Ascending aorta (tissue), 2 donors: ENCODE measurements at places on chromosomes 2 and 18. TPM values are rescaled to one million over a fixed set of nuclear protein-coding genes. Genes with fewer than 3 reads are reported as not detected.

DNA sequence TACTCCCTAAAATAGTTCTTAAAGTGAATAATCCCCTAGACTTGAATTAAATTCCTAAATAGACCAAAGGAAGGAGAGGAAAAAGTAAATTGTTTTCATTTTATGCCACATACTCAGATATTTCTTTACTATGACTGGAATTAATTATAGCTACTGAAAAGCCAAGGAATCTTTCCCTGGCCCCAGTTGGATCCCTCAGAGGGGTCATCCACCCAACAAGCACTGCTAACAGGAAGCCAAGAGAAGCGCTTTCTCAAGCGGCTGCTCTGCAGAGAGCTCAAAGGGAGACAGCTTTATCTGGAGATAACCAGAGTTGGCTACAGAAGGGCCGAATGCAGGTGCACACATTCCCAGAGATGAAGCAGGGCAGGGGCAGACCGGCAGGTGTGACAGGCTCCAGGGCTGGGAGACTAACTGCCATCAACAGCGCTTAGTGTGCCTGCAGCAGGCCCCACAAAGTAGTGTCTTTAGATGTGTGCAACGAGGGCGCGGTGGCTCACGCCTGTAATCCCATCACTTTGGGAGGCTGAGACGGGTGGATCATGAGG is 51.1 kb downstream of the POLR1A start:
- DNase-seq = no peak
- peaks cover 35% of the 10 kb centered on the region for H3K36me3 ChIP-seq
- H3K4me1 ChIP-seq = no peaks in the 10 kb centered on the region
- H3K27ac ChIP-seq = no peak overlapping the region

DNA sequence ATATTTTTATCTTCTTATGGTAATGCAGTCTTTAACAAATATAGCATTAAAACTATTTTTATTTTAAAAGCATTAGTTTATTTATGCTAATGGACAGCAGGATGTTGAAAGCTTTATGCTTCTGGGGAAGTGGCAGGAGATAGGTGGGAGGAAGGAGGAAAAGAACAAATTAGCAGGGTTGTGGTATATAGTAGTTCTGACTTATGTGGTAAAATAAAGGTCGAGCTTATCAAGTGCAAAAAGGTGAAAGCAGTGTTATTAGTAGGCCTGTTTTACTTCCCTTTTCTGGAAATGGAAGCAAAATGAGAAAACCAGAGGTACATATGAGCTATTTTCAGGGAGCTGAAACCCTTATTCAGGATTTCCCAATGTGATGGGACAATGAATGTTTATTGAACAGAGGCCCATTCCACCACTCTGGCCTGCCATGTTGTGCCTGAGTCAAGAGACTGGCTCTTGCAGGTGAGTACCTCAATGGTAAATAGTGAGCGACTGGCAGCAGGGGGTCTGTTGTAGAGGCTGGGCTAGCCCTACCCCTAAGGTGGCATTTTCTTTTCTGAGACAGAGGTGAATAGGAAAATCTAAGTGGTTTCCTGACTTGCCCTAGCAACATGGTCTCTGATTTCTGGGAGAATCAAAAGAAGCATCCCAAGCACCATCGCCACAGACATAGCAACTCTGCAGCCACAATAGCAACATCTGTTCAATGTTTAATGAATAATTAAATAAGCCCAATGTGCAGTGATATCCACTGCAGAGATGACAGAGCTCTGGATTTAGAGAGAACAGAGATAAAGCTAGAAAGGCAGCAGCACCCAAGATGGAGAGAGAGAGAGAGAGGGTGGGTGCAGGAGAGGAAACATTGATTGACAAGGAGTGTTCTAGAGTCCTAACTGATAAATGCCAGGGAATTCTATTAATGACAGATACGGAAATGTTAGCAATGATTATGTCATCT is 119.7 kb downstream of the UPP2 start:
- no peaks in the 10 kb centered on the region for H3K4me1 ChIP-seq
- DNase-seq = no peak
- no peaks in the 10 kb centered on the region for H3K36me3 ChIP-seq
- H3K27me3 ChIP-seq = no peaks in the 10 kb centered on the region
- H3K27ac ChIP-seq = no peak overlapping the region

GRCh38 chr2:3242747-3243369 is 134.8 kb downstream of the EIPR1 start:
- H3K27ac ChIP-seq = no peak overlapping the region
- no peaks in the 10 kb centered on the region for H3K4me1 ChIP-seq
- DNase-seq = peak; percentile 31
- H3K36me3 ChIP-seq = peaks cover 4% of the 10 kb centered on the region
- H3K27me3 ChIP-seq = no peaks in the 10 kb centered on the region

GRCh38 chr2:75523313-75524275 is 37.1 kb downstream of the EVA1A start:
- no peak for DNase-seq
- H3K4me1 ChIP-seq = no peaks in the 10 kb centered on the region
- no peaks in the 10 kb centered on the region for H3K27me3 ChIP-seq
- H3K36me3 ChIP-seq = no peaks in the 10 kb centered on the region
- no peak overlapping the region for H3K4me3 ChIP-seq

DNA sequence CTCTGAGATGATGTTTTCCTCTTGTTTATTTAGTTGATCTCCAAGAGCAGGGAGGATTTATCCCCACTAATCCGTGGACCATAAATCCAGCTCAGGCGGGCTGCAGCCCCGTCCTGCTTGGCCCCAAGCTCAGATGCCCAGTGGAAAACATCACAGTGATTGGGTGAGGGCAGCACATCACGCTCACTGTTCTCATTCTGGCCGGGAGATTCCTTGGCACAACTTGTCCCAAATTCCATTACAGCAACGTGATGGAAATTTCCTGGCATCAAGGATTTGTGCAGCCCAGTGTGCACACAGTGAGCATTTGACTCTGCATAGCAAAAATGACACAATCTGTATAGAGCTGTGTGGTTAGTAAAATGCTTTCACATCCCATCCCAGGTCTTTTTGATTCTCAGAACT is 96.8 kb downstream of the VAPA start:
- H3K4me3 ChIP-seq = peak overlapping the region; percentile 15
- DNase-seq = peak; percentile 46
- H3K4me1 ChIP-seq = peaks cover 16% of the 10 kb centered on the region
- H3K36me3 ChIP-seq = no peaks in the 10 kb centered on the region

DNA sequence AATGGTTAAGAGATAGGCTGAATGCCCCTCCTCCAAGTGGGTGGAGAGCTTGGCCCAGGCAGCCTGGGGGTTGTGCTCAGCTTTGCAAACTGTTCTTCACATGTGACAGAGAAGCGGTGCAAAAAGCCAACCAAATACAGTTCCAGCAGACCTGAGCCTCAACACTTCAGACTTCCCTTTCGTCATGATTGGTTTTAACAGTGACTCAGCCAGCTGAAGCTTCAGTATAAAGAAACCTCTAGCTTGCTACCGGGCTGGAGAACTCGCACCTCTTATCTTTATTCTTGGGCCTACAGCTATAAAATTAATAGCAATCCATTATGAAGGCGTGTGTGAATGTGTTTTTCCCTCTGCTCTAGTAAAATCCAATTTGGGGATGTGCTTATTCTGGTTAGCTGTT is 20.0 kb downstream of the SETBP1 start:
- no peaks in the 10 kb centered on the region for H3K36me3 ChIP-seq
- H3K4me3 ChIP-seq = no peak overlapping the region
- peaks cover 3% of the 10 kb centered on the region for H3K4me1 ChIP-seq

- no peak overlapping the region for H3K4me3 ChIP-seq
- H3K27ac ChIP-seq = no peak overlapping the region
- H3K4me1 ChIP-seq = no peaks in the 10 kb centered on the region
Observed at GRCh38 chr2:239337877-239338484, 62.8 kb downstream of the HDAC4 start.

- no peaks in the 10 kb centered on the region for H3K36me3 ChIP-seq
- H3K27ac ChIP-seq = no peak overlapping the region
- H3K4me3 ChIP-seq = no peak overlapping the region
- DNase-seq = no peak
Observed at GRCh38 chr2:58667137-58667774, 426.1 kb upstream of the FANCL start.

- peaks cover 6% of the 10 kb centered on the region for H3K27me3 ChIP-seq
- no peak for DNase-seq
- no peak overlapping the region for H3K4me3 ChIP-seq
Observed at GRCh38 chr2:120438301-120439066, 92.5 kb downstream of the INHBB start.

GRCh38 chr2:12734914-12735654 is 18.3 kb downstream of the TRIB2 start:
- no peak overlapping the region for H3K4me3 ChIP-seq
- H3K27ac ChIP-seq = peak overlapping the region; percentile 39
- peaks cover 19% of the 10 kb centered on the region for H3K36me3 ChIP-seq
- DNase-seq = no peak
- no peaks in the 10 kb centered on the region for H3K27me3 ChIP-seq

- H3K4me1 ChIP-seq = no peaks in the 10 kb centered on the region
- DNase-seq = no peak
- no peak overlapping the region for H3K4me3 ChIP-seq
Observed at GRCh38 chr2:164657129-164657528, 35.8 kb upstream of the GRB14 start.

- H3K27me3 ChIP-seq = no peaks in the 10 kb centered on the region
- H3K4me1 ChIP-seq = no peaks in the 10 kb centered on the region
Observed at GRCh38 chr2:8457092-8457481, 224.8 kb upstream of the ID2 start.

GRCh38 chr2:72793798-72794440 is 31.9 kb downstream of the EXOC6B start:
- H3K27ac ChIP-seq = no peak overlapping the region
- no peaks in the 10 kb centered on the region for H3K4me1 ChIP-seq
- DNase-seq = no peak
- no peaks in the 10 kb centered on the region for H3K36me3 ChIP-seq

GRCh38 chr2:74768401-74768914 is 65.5 kb upstream of the HK2 start:
- no peak overlapping the region for H3K4me3 ChIP-seq
- DNase-seq = no peak
- no peaks in the 10 kb centered on the region for H3K27me3 ChIP-seq
- H3K27ac ChIP-seq = peak overlapping the region; percentile 88

GRCh38 chr2:36165132-36165531 is 190.4 kb upstream of the CRIM1 start:
- H3K4me3 ChIP-seq = no peak overlapping the region
- H3K27ac ChIP-seq = no peak overlapping the region
- no peaks in the 10 kb centered on the region for H3K27me3 ChIP-seq
- no peaks in the 10 kb centered on the region for H3K36me3 ChIP-seq
- DNase-seq = no peak

The FKBP7 gene
- 7.7 TPM for total RNA-seq

The EFR3B gene
- 0.32 TPM for total RNA-seq

The POLR1A gene
- total RNA-seq = 8.0 TPM

The SLC14A1 gene
- total RNA-seq = 42.7 TPM

The ZNF2 gene
- total RNA-seq = 0.75 TPM

The NDUFB3 gene
- total RNA-seq = 34.2 TPM

The CTAGE1 gene
- total RNA-seq = not detected

The RIT2 gene
- not detected for total RNA-seq

The MAL gene
- total RNA-seq = not detected

The AMMECR1L gene
- total RNA-seq = 20.6 TPM

The REG1A gene
- 0.96 TPM for total RNA-seq

The HDAC4 gene
- total RNA-seq = 65.7 TPM
